ENCODE measurements at places on chromosomes 7 and 10.

DNA sequence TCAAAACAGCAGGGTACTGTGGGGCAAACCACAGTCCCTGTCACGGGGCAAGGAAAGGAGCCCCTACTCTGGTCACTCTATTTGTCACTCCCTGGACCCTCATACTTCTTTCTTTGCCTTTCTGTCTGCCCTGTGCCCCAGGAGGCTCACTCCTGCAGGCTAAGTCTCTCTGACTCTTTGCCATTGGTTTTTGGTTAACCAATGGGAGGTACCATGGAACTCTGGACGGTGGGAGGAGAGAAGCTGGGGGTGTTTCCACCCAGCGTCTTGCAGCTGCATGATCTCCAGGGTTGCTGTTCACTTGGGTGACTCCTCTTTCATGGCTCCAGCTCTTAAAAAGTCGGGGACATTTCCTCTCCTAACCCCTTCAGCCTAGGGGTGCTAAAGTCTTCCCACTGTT lies 15.4 kb upstream of the EIF5AL1 start:
- no peak for DNase-seq

- no peak for DNase-seq
Observed at GRCh38 chr10:20598590-20598989, 298.5 kb downstream of the NEBL start.

DNA sequence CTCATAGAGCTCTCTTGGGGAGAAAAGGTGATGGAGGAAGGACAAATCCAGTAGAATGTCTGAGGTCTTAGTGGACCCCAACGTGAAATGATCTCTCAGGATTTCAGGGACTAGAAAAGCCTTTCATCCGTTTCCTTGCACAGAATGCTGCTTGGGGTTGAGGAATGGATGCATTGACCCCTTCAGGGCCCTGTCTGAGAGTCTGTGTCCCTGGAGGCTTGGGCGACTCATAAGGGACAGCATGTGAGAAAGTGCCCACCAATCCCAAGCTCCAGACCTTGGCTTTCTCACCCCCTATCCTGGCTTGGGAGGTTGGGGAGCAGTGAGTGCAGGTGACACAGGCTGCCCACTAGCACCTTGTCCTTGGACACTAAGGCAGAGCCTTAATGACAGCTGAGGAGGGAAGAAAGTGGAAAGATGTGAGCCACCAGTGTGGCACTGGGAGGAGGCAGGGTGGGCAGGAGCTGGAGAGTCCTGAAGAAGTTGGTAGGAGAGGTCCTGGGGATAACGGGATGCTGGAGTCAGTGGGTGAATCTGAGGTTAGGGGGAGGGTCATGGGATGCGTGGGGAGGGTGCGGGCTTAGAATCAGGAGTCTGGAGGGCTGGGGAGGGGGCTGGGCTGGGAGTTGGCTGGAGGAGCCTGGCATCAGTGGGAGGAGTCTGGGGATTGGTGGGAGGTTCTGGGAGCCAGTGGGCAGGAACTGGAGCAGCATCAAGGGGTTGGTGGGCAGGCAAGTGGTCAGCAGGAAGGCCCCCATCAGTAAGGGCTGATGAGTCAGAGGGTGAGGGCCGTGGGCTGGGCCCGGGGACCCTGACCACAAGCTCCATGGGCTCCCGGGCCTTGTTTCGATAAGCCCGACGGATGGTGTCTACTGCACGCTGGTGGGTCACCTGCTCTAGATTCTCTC lies 8.6 kb downstream of the LZTS2 start:
- no peak for DNase-seq

DNA sequence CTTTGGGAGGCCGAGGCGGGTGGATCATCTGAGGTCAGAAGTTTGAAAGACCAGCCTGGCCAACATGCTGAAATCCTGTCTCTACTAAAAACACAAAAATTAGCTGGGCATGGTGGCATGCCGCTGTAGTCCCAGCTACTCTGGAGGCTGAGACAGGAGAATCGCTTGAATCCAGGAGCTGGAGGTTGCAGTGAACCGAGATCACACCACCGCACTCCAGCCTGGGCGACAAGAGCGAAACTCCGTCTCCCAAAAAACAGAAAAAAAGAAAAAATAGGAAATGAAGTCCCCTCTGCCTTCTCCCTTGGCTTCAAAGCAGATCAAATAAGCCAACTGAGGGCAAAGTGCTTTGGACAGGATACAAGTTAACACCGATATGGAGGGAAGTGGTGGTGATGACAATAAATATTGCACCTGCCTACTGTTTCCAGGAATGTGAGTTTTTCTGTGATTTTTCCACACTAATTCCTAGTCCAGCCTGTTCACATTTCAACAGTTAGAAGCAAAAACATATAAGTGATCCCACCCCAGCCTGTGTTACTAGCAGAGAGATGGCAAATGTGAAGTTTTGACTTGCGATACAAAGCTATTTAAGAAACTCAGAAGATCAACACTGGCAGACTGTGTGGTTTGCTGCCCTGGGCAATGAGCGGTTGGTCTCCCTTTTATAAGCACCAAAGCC lies 291.2 kb upstream of the AOAH start:
- DNase-seq = no peak

GRCh38 chr10:31927565-31927883 lies 1.1 kb downstream of the ARHGAP12 start:
- DNase-seq = no peak

DNA sequence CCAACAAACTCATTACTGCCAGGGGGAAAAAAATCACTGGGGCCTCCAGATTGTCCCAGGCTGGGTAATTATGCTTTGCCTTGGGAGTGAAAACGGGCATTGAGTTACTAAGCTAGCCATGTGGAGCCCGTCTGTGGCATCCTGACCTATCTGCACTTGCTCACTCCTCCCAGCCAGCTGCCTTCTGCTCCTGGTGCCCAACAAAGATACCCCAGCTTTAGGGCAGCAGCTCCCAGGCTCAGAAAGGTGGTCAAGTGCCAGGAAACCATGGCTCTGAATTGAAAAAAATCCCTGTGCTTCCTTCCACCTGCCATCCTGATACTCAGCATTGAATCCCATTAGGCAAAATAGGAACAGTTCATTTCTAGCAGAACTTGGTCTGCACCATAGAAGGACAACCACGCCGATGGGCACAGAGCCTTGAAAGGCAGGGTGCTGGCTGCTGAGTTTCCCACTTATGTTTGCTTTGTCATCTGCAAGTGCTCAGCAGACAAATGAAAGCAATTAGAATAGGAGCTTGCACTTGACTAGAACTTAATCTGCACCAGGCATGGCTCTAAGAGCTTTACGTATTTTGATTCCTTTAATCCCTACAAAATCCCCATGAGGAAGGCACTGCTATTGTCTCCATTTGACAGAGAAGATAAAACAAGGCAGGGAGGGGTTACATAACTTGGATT lies 42.8 kb downstream of the HSPA12A start:
- DNase-seq = no peak

DNA sequence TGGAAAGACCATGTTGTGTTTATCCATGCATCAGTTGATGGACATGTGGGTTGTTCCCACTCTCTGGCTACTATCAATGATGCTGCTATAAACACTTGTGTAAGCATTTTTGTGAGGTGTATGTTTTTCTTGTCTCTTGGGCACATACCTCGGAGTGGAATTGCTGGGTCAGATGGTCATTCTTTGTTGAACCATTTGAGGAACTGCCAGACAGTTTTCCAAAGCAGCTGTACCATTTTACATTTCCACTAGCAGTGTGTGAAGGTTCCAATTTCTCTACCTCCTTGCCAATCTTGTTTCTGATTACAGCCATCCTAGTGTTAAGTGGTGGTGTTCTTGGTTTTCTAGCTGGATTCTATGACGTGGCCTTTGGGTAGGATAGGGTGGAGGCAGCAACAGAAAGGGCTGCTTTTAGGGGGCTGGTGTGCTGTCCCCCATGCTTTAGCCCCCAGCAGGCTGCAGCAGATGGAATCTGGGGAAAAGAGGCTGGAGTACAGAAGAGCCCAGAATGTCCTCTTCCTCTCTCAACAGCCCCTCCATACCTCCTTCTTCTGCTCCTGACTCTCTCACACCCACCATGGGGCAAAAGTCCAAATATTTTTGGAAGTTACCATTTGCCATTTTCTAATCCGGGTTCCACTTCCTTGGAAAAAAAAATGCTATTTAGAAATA lies 352.7 kb downstream of the FRMD4A start:
- DNase-seq = no peak

DNA sequence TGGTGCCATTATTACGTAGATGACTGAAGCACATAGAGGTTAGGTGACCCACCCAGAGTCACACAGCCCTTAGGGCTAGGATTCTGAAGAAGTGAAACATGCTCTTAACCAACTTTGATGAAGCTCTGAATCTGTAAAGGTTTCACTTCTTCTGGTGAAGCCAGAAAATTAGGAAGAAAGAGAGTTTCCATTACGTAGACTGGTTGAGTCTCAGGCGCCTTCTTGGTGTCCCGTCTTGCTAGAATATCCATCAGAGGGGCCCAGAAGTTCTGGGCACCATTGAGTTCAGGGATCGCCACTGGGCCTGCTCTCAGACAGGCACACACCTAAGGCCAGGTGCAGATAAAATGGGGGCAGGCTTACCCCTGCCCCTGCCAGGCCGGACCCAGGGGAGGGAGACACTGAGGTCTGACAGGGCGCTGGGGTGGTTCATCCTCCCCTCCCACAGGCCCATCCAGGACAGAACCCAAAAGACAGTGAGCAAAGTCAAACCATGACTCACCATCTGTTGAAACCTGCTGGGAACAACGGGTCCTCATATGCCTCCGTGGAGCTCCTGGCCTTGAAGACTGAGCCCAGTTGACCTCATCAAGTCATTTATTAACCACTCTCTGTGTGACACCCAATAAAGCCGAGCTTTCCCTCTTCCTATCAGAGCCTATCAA lies 33.2 kb downstream of the DRGX start:
- DNase-seq = no peak

DNA sequence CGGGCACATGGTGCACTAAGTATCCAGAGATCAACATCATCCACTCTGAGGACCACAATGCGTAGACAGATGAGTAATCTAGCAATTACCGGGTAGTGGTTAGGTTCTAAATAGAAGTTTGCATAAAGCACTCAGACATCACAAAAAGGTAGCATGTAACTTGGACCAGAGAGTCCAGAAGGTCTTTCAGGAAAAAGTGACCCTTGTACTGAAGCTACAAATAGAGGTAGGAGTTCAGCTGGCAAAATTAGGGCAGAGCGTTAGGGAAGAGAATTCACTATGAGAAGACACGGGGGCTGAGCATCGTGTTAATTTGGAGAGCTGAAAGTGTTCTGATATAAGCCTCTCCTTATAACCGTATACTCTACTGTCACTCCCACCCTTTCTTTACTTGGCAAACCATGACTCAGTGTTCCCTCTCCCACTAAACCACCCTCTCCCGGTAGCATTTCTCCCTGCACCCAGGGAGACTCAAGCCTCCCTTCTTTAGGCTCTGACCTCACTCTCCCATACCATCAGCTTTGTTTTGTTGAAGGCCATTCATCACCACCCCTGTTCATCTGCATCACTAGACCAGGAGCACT lies 222.2 kb upstream of the FZD1 start:
- no peak for DNase-seq

- DNase-seq = no peak
Observed at GRCh38 chr7:7816084-7816483, 97.7 kb upstream of the RPA3 start.

DNA sequence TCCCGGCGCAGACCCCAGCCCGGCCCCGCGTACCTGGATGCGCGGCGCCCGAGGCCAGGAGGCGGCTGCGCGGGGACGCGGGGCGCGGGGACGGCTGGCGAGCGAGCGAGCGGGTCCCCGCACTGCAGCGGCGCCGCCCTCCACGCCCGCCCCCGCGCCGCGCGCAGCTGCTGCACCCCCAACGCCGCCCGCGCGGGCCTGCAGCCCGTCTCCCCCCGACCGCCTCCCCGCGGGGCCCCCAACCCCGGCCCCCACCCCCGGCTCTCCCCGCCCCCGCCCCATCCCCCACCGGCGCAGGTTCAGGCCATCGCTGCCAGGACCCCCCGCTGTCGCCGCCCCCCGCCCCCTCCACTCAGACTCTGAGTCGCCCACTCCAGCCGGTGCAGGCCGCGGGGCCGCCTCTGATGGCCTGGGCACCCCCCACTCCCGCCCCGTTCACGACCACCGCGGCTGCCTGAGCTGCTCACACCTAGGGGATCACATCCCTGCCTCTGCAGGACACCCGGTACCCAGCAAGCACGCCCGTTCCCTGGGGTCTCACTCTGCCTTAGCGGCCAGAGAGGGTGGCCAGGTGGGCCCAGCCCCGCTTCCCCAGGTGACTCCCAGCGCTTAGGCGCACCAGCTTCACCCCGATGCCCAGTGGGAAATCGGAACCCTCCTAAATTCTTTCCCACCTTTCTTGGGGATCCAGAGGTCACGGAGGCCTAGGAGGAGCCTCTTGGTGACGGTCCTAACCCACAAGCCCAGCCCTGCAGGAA lies 13.9 kb upstream of the DNAAF5 start:
- DNase-seq = no peak

DNA sequence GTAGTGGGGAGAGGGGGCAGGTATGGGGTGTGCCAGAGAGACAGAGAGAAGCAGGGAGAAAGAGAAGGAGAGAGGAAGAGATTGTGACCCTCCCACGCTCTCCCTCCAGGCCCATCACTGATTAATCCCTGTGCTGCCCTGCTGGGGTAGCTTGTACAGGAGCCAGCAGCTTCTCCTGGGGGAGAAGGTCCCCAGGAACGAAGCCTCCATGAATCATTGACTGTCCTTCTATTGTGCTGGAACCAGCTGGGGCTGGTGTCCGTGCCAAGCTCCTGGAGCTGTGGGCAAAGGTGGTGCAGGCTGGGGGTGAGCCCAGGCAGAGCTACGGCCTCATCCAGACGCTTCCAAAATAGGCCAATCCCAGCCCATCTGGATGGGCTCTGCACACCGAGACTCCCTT lies 20.9 kb downstream of the AQP1 start:
- DNase-seq = no peak

DNA sequence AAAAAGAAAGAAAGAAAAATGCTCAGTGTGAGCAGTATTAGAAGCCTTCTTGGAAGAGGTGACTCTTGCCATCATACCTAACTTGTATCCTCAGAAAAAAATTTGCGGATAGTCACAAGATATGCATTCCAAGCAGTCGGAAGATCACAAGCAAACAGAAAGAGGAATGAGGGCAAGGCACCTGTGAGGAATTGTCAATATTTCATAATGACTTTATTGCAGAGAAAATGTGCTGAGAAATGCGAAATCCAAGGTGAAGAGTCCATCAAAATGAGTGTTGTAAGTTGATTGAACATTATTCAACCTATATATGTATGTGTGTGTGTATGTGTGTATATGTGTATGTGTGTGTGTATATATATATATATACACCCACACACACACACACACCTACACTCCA lies 1624.7 kb upstream of the LRRTM3 start:
- DNase-seq = no peak

- DNase-seq = no peak
Observed at GRCh38 chr7:93301736-93302135, 69.6 kb downstream of the VPS50 start.

DNA sequence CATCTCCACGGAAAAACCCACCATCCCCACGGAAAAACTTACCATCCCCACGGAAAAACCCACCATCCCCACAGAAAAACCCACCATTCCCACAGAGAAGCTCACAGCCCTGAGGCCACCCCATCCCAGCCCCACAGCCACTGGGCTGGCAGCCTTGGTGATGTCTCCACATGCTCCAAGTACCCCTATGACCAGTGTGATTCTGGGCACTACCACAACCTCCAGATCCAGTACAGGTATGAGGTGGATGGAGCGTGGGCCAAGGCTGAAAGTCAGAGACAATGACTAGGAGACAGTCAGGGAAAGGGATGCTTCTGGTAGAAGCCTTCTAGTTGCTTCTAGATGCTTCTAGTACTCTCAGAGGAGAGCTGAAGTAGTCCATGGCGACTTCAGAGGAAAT lies 19.6 kb downstream of the ZAN start:
- DNase-seq = no peak

- DNase-seq = no peak
Observed at GRCh38 chr7:143279186-143280098, 5.3 kb upstream of the TMEM139 start.

- no peak for DNase-seq
Observed at GRCh38 chr7:90698616-90699015, 102.5 kb downstream of the CDK14 start.

Measured in NCI-H2081 treated with DMSO at 0.1 percent for 48 hours (cell line).